ENCODE measurements at places on chromosomes 1 and 21.

GRCh38 chr1:243575070-243575469 lies 275.0 kb downstream of the AKT3 start:
- no peaks in the 10 kb centered on the region for H3K36me3 ChIP-seq
- H3K27me3 ChIP-seq = no peaks in the 10 kb centered on the region
- no peaks in the 10 kb centered on the region for H3K4me1 ChIP-seq
- no peak overlapping the region for H3K4me3 ChIP-seq
- DNase-seq = no peak

DNA sequence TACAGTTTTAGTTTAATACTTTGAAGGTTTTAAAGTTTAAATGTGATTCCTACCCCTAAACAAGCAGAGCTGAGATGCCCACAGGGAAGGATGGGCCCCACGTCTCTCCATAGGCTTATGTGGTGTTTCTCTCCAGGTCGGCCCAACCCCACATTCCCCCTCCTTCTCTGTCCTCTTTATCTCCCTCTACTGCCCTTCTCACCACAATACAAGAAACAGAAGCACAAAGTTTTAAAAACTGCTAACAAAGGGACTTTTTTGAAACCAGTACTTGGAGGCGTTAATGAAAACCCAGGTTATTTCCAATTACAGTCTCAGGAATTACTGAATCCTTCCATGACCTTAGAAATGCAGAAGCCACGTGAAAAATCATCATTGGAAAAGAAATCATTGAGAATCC lies 324.0 kb downstream of the NTNG1 start:
- no peaks in the 10 kb centered on the region for H3K36me3 ChIP-seq
- H3K27me3 ChIP-seq = no peaks in the 10 kb centered on the region
- no peak overlapping the region for H3K4me3 ChIP-seq

- H3K27ac ChIP-seq = no peak overlapping the region
- H3K27me3 ChIP-seq = no peaks in the 10 kb centered on the region
- peaks cover under 1% of the 10 kb centered on the region for H3K36me3 ChIP-seq
- no peak for DNase-seq
Observed at GRCh38 chr21:33618407-33618806, 23.1 kb downstream of the CRYZL1 start.

DNA sequence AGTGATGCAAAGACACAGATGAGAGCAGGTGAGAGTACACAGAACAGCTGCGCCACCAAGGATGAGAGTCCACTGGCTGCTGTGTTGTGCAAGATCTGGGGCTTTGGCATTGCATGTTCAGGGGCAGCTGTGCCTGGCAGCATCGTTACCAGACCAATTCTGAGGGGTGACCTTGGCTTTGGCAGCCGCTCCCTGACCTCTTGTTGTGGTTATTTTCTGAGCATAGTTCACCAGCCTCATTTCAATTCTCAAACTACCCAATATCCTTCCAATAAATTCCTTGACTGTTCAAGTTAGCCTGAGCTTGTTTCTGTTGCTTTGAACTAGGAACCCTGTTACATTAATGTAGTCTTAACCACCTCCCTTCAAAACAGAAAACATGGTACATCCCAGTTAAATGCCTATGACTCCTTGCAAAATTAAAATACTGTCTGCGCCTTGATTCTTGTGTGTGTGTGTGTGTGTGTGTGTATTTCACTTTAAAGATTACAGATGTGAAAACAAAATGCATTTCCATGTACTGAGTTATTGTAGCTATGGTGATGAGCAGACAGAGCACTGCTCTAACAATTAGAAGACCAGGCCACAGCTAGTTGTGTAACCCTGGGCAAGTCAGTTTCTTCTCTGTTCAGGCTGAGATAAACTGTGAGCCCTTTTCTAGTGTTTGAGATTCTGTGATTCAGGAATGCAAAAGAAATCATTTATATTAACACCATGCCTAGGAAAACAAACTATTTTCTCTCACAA lies 106.3 kb upstream of the GUCA2B start:
- H3K27ac ChIP-seq = no peak overlapping the region
- H3K36me3 ChIP-seq = no peaks in the 10 kb centered on the region
- H3K4me1 ChIP-seq = no peaks in the 10 kb centered on the region
- DNase-seq = no peak
- H3K27me3 ChIP-seq = no peaks in the 10 kb centered on the region
- H3K4me3 ChIP-seq = no peak overlapping the region

- H3K36me3 ChIP-seq = no peaks in the 10 kb centered on the region
- H3K27ac ChIP-seq = 0 out of 2 replicates have a peak overlapping the region, but pooled peaks have one; percentile 17
- DNase-seq = peak; percentile 70
- H3K4me1 ChIP-seq = peaks cover 30% of the 10 kb centered on the region
Observed at GRCh38 chr1:64616039-64616438, 128.8 kb upstream of the RAVER2 start.

DNA sequence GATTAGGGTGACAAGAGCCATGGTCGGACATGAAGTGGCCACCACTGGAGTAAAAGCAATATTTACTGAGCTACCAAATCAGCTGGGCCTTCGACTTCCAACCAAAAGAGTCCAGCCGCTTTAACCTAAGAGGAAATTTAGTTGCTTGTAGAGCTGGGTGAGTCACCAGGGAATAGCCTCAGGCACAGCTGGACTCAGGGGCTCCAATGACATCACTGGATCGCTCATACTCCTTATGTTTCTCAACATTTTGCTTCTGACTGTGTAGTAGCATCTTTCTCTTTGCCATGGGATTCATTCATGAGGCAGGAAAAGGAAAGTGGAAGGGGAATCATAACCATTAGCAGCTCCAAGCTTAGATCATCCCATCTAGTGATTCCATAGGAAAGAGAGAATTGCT lies 664.4 kb downstream of the MATN1 start:
- H3K4me1 ChIP-seq = no peaks in the 10 kb centered on the region
- peaks cover 96% of the 10 kb centered on the region for H3K27me3 ChIP-seq
- H3K4me3 ChIP-seq = no peak overlapping the region
- H3K27ac ChIP-seq = no peak overlapping the region

GRCh38 chr1:189751311-189751710 lies 726.4 kb downstream of the BRINP3 start:
- no peak overlapping the region for H3K4me3 ChIP-seq
- H3K4me1 ChIP-seq = peaks cover 4% of the 10 kb centered on the region
- H3K36me3 ChIP-seq = no peaks in the 10 kb centered on the region
- no peaks in the 10 kb centered on the region for H3K27me3 ChIP-seq
- H3K27ac ChIP-seq = no peak overlapping the region
- no peak for DNase-seq

DNA sequence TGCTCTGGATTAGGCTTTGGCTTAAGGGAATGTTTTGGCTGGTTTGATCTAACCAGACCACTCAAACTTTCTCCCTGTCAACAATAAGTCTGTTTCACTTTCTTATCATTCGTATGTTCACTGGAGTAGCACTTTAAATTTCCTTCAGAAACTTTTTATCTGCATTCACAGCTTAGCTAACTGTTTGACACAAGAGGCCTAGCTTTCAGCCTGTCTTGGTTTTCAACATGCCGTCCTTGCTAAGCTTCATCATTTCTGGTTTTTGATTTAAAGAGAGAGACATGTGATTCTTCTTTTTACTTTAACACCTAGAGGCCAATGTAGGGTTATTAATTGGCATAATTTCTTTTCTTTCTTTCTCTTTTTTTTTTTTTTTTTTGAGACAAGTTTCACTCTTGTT lies 14.9 kb upstream of the CYB5R1 start:
- H3K36me3 ChIP-seq = no peaks in the 10 kb centered on the region
- DNase-seq = no peak
- no peaks in the 10 kb centered on the region for H3K4me1 ChIP-seq
- no peak overlapping the region for H3K4me3 ChIP-seq

- no peak overlapping the region for H3K27ac ChIP-seq
- no peak for DNase-seq
- no peak overlapping the region for H3K4me3 ChIP-seq
- peaks cover 10% of the 10 kb centered on the region for H3K4me1 ChIP-seq
Observed at GRCh38 chr1:247385283-247385682, 30.7 kb upstream of the NLRP3 start.

GRCh38 chr1:74592580-74593355 lies 80.4 kb upstream of the LRRC53 start:
- H3K27ac ChIP-seq = no peak overlapping the region
- peak; percentile 22 for DNase-seq
- H3K4me3 ChIP-seq = no peak overlapping the region
- no peaks in the 10 kb centered on the region for H3K36me3 ChIP-seq
- no peaks in the 10 kb centered on the region for H3K27me3 ChIP-seq

GRCh38 chr1:12189328-12189682 lies 22.5 kb downstream of the TNFRSF1B start:
- no peaks in the 10 kb centered on the region for H3K36me3 ChIP-seq
- no peak overlapping the region for H3K4me3 ChIP-seq
- H3K4me1 ChIP-seq = no peaks in the 10 kb centered on the region
- no peak for DNase-seq

- peak overlapping the region; percentile 9 for H3K4me3 ChIP-seq
- H3K4me1 ChIP-seq = peaks cover 61% of the 10 kb centered on the region
- H3K36me3 ChIP-seq = no peaks in the 10 kb centered on the region
- H3K27me3 ChIP-seq = no peaks in the 10 kb centered on the region
Observed at GRCh38 chr1:183480971-183481441, 8.7 kb downstream of the SMG7 start.

GRCh38 chr1:233135833-233136232 lies 159.7 kb downstream of the PCNX2 start:
- no peaks in the 10 kb centered on the region for H3K27me3 ChIP-seq
- DNase-seq = no peak
- no peaks in the 10 kb centered on the region for H3K36me3 ChIP-seq
- H3K27ac ChIP-seq = no peak overlapping the region

DNA sequence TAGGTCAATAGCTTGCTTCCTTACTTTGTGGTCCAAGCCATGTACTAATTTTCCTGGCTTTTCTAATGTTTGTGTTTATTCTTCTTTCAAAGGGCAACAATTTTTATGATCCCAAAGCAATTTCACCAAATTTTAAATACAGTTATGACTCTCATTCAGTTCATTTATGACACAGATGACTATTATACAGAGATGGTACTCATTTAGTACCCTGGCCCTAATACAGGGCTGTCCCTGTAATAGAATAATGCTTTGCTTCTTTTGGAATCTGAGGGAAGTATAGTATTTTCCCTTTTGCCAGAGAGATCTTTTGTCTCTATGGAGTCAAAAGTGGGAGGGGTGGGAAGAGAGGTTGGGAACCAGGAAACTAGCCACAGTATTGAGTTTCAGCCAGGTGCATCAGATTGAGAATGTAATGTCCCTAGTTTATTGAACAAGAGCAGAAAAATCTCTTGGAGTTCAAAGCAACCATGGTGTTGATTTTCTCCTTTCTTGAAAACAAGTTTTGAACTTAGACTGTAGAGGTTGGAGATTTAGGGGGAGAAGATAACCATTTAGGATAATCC lies 20.4 kb downstream of the DENND2D start:
- H3K4me3 ChIP-seq = no peak overlapping the region
- no peaks in the 10 kb centered on the region for H3K36me3 ChIP-seq
- no peaks in the 10 kb centered on the region for H3K4me1 ChIP-seq
- DNase-seq = no peak
- H3K27me3 ChIP-seq = no peaks in the 10 kb centered on the region

DNA sequence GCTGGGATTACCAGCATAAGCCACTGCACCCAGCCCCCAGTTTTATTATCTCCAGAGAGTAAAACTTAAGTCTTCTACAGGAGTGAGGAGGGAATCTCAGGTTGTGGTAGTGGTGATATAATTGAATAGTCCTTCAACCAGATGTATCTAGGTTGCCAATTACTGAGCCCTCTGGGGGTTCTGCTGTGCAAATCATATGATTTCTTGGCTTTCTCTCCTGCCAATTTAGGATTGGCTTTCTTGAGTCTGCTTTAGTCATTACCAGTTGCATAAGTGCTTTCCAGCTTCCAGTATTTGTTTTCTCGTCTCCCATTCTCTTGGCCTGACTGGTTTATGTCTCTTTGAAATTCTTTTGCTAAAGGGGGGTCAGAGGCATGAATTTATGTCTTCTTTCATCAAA lies 11.1 kb downstream of the CPT2 start:
- no peak overlapping the region for H3K4me3 ChIP-seq
- H3K27ac ChIP-seq = no peak overlapping the region
- H3K4me1 ChIP-seq = no peaks in the 10 kb centered on the region
- no peaks in the 10 kb centered on the region for H3K27me3 ChIP-seq
- H3K36me3 ChIP-seq = 0 out of 2 replicates have a peak, but pooled peaks cover 3% of the 10 kb centered on the region

GRCh38 chr21:38628349-38628748 lies 130.1 kb upstream of the ERG start:
- no peaks in the 10 kb centered on the region for H3K27me3 ChIP-seq
- H3K4me3 ChIP-seq = no peak overlapping the region
- no peaks in the 10 kb centered on the region for H3K4me1 ChIP-seq
- H3K27ac ChIP-seq = no peak overlapping the region
- no peak for DNase-seq

GRCh38 chr1:219277304-219278105 lies 103.8 kb downstream of the LYPLAL1 start:
- H3K36me3 ChIP-seq = no peaks in the 10 kb centered on the region
- no peaks in the 10 kb centered on the region for H3K4me1 ChIP-seq
- H3K4me3 ChIP-seq = no peak overlapping the region
- no peaks in the 10 kb centered on the region for H3K27me3 ChIP-seq
- no peak for DNase-seq

GRCh38 chr1:4219826-4220225 lies 319.8 kb upstream of the C1orf174 start:
- no peak overlapping the region for H3K4me3 ChIP-seq
- no peaks in the 10 kb centered on the region for H3K4me1 ChIP-seq
- H3K27me3 ChIP-seq = peaks cover 95% of the 10 kb centered on the region
- no peak for DNase-seq
- H3K36me3 ChIP-seq = no peaks in the 10 kb centered on the region

GRCh38 chr21:8990326-8991087 lies 1530.9 kb upstream of the TPTE start:
- no peak for DNase-seq
- no peaks in the 10 kb centered on the region for H3K4me1 ChIP-seq
- H3K36me3 ChIP-seq = no peaks in the 10 kb centered on the region
- no peaks in the 10 kb centered on the region for H3K27me3 ChIP-seq
- H3K27ac ChIP-seq = no peak overlapping the region
- H3K4me3 ChIP-seq = no peak overlapping the region

DNA sequence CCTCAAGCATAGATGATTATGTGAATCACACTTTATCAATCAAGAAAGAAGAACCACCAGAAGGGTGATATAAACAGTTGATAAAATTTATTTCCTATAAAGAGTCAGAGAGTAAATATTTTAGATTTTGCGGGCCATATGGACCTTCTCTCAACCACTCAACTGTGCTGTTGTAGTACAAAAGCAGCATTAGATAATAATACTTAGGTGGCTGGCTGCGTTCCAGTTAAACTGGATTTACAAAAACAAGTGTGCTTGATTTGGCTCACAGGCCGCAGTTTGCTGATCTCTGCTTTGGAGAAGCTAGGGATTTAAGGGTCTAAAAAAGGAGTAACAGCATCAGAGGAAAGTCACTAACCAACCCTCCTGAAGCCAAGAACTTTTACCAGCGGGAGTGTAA lies 1406.0 kb downstream of the KCNT2 start:
- no peak for DNase-seq
- H3K4me3 ChIP-seq = no peak overlapping the region
- no peaks in the 10 kb centered on the region for H3K36me3 ChIP-seq
- H3K4me1 ChIP-seq = 0 out of 2 replicates have a peak, but pooled peaks cover 3% of the 10 kb centered on the region
- peaks cover 8% of the 10 kb centered on the region for H3K27me3 ChIP-seq

- no peaks in the 10 kb centered on the region for H3K4me1 ChIP-seq
- H3K27ac ChIP-seq = no peak overlapping the region
- DNase-seq = no peak
- no peaks in the 10 kb centered on the region for H3K27me3 ChIP-seq
Observed at GRCh38 chr1:193588311-193589082, 402.1 kb upstream of the B3GALT2 start.

All from MM.1S (cell line).